ENCODE measurements at places on chromosomes 6 and 20. TPM values are rescaled to one million over a fixed set of nuclear protein-coding genes. Genes with fewer than 3 reads are reported as not detected.

The LSM14B gene
- 26.2 TPM for total RNA-seq

The KCNS1 gene
- total RNA-seq, result not detected

The PGC gene
- total RNA-seq, result 0.83 TPM

The ZSWIM3 gene
- 2.8 TPM for total RNA-seq

The PACRG gene
- 3.5 TPM for total RNA-seq

The EYA2 gene
- 5.9 TPM for total RNA-seq

The SEMG1 gene
- total RNA-seq, result not detected

The TMEM170B gene
- total RNA-seq, result 7.0 TPM

The GLP1R gene
- total RNA-seq, result not detected

The SDC4 gene
- 61.9 TPM for total RNA-seq

The PHACTR1 gene
- 4.2 TPM for total RNA-seq

The TCF15 gene
- 5.7 TPM for total RNA-seq

The DEFB132 gene
- total RNA-seq, result not detected

The C20orf144 gene
- not detected for total RNA-seq

The MCHR2 gene
- not detected for total RNA-seq

The COX7A2 gene
- 126 TPM for total RNA-seq

The POM121L2 gene
- total RNA-seq, result not detected

The ZNF831 gene
- 1.3 TPM for total RNA-seq

The TMC2 gene
- total RNA-seq, result 0.19 TPM

The SMLR1 gene
- total RNA-seq, result not detected

The RGS17 gene
- total RNA-seq, result 0.06 TPM

The BTN1A1 gene
- total RNA-seq, result not detected

The PLEKHG1 gene
- total RNA-seq, result 11.5 TPM

The DSN1 gene
- 5.4 TPM for total RNA-seq

The MYLK2 gene
- 0.33 TPM for total RNA-seq

The RNF182 gene
- 0.50 TPM for total RNA-seq

The BHLHE23 gene
- total RNA-seq, result not detected

The C6orf58 gene
- not detected for total RNA-seq

The ORC3 gene
- total RNA-seq, result 10.4 TPM

The OXT gene
- not detected for total RNA-seq

The FITM2 gene
- 7.0 TPM for total RNA-seq

The ZMYND8 gene
- 44.6 TPM for total RNA-seq

The GABRR1 gene
- not detected for total RNA-seq

The DEFB115 gene
- total RNA-seq, result not detected

The ADGRF5 gene
- 33.6 TPM for total RNA-seq

The GJA10 gene
- not detected for total RNA-seq

The VWA7 gene
- 0.45 TPM for total RNA-seq

The NHSL1 gene
- 8.6 TPM for total RNA-seq

The RGL2 gene
- total RNA-seq, result 52.8 TPM

The TFAP2A gene
- total RNA-seq, result 3.0 TPM

The RIN2 gene
- total RNA-seq, result 65.1 TPM

The KCNK5 gene
- 7.0 TPM for total RNA-seq

The GCNT2 gene
- total RNA-seq, result 23.2 TPM

The HAO1 gene
- not detected for total RNA-seq

The EPPIN gene
- not detected for total RNA-seq

The ASIP gene
- not detected for total RNA-seq

The BPIFB1 gene
- not detected for total RNA-seq

The COL21A1 gene
- total RNA-seq, result 9.6 TPM

The RUNX2 gene
- total RNA-seq, result 1.2 TPM

The LY6G6C gene
- total RNA-seq, result not detected

The GPR63 gene
- total RNA-seq, result 0.83 TPM

The CST4 gene
- total RNA-seq, result not detected

All from esophagus muscularis mucosa (tissue), 4 donors.